ENCODE measurements at places on chromosomes 4 and X.

GRCh38 chr4:145531859-145532258 lies 50.2 kb downstream of the SMAD1 start:
- no peak for DNase-seq

DNA sequence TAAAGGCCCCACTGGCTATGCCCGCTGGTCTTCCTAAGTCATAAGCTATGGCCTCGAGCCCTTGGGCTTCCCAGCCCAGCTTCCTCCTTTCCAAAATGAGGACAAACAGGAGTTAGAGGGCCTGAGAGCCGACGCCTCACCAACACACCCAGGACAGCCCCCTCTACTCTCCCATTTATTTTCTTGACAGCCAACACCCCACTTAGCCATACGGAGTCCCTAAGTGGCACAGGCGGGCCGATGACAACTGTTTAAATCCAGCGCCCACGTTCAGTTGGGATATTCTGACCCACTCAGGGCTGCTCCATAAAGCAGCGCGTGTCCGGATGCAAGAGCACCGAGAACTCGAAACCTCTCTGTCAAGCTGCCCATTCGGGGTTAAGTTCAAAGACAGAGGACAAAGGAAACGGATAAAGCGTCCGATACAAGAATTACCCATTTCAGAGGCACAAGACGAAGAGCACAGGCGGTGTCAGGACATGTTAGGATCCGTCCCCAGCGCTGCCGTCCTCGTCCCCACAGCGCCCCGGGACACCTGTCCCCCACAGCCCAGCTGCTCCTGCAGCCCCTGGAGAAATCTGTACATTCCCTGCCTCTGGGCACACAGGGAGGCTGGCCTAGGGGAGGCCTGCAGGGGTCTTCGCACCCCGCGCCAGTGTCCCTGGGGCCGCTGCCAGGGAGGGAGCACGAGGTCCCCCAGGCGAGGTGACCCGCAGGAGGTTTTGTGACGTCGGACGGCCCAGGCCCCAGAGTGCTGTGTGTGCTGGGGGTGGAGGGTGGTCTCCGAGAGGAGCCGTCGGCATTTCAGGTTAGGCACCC lies 1.2 kb downstream of the PRKX start:
- DNase-seq = peak; percentile 40

DNA sequence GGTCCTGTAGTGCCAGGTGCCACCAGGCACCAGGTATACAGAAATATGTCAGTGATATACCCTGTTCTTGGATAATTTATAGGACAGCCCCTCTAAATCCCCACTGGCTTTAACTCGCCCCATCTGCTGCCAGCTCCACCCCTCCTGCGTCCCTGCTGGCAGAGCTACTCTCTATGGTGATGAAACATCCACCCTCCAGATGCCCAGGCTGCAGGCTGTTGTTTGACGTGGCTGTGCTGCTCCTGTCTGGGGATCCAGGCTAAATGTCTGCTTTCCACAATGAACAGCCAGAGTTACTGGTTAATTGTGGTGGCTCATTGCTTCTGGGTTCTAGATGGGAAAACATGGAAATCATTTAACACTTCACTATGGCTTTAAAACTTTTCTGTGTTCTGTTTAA lies 12.9 kb downstream of the NHSL2 start:
- DNase-seq = peak; percentile 23

- no peak for DNase-seq
Observed at GRCh38 chrX:97401586-97402136, 518.0 kb downstream of the RPA4 start.

GRCh38 chr4:148376151-148376550 lies 66.1 kb downstream of the NR3C2 start:
- peak; percentile 18 for DNase-seq

DNA sequence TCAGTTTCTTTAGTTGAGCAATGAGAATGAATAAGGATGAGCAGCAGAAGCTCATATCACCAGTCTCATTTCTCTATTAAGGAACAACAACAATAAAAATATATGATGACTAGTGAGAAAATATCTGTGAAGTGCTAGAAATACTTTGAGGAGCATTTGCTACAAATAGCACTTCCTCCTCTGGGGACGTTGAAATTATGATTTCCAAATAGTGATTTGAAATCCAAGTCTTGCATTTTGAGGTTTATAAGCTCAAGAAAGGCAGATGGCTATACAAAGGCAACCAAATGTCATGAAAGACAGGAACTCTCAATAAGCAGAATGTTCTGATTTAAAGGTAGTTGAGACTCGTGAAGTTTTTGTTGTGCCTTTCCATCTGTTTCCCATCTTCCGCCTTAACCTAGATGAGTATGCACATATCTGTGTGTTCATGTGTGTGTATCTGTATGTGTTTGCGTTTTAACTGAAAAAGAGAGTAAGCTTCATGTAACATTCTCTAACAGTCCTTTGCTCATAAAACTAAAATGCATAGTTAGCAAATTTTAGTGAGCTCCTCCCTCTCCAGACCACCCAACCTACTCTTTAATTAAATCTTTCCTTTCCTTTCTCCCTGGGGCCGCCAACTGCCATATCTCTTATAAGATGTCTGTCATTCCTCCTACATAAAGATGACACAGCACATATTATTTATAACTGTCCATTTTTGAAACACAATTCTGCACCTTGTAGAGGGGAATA lies 222.6 kb upstream of the RASGEF1B start:
- DNase-seq = no peak

DNA sequence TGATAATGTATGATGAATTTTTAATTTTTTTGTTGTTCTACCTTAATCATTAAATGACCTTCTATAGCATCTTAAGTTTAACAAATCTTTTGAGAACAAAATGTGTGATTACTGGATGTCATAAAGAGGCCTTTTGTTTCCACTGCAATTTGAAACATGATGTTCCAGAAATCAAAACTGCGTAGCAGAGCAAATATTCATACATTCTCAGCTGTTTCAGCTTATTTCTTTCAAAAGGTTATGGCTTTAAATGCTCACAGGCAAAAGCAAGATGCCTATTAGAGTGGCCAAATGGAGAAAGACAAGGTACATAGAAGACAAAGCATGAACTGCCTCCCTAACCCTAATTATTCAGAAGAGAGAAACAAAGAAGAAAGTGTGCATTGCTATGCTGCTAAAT lies 233.0 kb upstream of the SLC7A11 start:
- peak; percentile 35 for DNase-seq

GRCh38 chrX:130184168-130184567 lies 12.4 kb downstream of the RAB33A start:
- no peak for DNase-seq

DNA sequence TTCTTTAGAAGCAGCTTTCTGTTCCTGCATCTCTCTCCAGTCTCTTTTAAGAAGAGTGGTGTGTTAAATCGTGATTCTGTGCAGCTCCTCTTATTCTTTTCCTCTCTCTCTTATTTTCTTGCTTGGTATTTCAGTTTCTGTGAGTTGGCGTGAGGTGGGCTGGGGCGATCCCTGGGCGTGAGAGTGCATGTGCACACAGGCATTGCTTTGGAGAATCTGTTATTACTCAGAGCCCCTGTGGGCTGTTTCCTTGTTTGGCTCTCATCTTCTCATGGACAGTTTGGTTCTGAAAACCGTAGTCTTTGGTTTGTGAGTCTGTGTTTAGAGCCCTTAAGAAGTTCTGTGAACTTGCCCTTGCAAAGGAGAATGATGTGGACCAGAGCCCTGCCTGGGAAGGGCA lies 97.2 kb upstream of the CLNK start:
- DNase-seq = no peak

- DNase-seq = no peak
Observed at GRCh38 chrX:5724123-5724522, 504.5 kb downstream of the NLGN4X start.

DNA sequence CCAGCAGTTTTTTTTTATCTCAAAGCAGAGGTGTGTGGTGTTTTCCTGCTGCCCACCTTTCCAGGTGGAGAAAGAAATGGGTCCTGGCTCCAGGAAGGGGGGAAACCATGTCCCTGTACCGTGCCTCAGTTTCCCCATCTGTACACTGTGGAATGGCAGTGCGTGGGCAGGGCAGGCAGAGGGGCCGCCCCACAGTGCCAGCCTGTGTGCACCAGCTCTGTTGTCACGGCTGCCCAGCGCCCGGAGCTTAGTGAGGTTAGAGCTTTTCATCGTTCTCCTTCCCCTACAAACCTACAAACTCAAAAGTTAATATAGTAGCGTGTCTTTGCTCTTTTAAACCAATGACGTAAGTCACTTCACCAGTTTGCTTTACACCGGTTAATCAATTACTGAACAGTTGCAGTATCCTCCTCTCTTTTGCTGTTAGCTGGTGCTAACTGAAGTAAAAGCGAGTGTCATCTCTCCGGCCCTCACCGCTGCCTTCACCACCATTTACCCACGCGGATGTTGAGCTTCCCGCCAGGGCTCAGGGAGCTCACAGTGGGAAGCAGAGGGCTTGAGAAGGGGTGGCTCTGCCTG lies 114.8 kb upstream of the ADRA2C start:
- DNase-seq = no peak

GRCh38 chrX:20378233-20378920 lies 111.7 kb upstream of the RPS6KA3 start:
- no peak for DNase-seq

DNA sequence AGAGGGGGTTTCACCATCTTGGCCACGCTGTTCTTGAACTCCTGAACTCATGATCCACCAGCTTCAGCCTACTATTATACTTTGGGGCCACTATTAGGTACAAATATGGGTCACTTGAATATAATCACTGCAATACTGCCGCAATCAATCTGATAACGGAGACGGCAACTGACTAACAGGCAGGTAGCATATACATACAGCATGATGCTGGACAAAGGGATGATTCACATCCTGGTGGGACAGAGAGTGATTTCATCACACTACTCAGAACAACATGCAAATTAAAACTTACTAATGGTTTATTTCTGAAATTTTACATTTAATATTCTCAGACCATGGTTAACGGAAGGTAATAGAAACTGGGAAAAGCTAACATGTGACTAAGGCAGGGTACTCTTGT lies 10.9 kb downstream of the LRBA start:
- DNase-seq = peak; percentile 6

GRCh38 chrX:42715701-42716262 lies 62.2 kb downstream of the PPP1R2C start:
- DNase-seq = no peak

DNA sequence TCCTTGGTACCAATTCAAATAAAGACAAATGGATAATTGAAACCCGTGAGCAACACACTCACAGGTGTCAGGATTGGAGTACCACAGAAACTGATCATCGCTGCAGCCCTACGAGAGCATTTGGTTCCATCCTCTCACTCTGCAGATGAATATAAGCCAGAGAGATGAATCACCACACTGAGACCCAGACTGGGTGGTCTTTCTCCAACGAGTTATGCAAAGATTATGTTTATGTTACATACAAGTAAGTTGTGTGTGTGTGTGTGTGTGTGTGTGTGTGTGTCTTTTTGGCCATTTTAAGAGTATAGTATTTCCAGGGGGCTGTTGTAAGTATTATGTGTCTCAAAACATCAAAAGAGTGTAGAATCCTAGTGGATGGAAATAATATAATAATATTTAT lies 329.5 kb upstream of the ZFP42 start:
- DNase-seq = no peak

GRCh38 chr4:3810111-3810680 lies 44.0 kb downstream of the ADRA2C start:
- DNase-seq = no peak

- no peak for DNase-seq
Observed at GRCh38 chrX:100447655-100448397, 37.8 kb upstream of the PCDH19 start.

DNA sequence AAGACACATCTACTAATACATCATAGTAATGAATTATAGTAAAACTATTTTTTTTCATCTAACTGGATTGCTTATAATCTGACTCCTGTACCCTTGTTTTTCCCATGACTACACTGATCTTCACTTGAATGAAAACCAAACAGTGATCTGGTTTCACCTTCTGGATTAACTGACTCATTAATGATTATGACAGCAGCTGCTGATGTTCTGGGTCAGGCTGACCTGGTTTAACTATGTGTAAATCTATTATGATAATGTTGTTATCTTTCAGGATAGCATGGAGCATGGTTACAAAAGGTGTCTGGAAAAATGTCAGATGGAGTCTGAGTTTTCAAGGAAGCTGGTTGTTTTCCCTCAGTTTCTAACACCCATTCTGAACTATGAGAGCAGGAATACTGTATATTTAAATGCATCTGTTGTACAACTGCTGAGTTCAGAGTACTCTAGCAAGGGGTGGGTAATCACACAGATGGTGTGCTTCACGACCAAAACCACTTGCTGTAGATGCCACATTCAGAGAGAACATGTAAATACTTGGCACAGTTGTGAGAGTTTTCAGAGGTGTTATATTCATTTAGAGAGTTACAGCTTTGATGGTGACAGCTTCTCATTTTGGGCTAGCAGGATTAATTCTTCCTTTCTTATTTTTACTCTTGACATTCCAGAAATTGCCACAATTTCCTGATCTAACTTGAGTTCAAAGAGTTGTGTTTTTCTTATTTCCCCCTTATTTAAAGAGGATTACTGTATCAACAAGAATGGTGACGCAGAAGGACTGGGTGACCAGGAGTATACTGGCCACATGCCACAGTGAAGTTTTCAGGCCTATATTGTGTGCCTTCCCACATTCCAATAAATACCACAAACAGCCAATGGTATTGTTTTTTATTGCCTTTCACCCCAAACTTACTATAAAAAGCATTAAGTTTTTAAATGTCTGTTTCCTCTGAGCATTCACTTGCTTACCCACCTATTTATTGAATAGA lies 249.7 kb upstream of the TET2 start:
- DNase-seq = no peak

DNA sequence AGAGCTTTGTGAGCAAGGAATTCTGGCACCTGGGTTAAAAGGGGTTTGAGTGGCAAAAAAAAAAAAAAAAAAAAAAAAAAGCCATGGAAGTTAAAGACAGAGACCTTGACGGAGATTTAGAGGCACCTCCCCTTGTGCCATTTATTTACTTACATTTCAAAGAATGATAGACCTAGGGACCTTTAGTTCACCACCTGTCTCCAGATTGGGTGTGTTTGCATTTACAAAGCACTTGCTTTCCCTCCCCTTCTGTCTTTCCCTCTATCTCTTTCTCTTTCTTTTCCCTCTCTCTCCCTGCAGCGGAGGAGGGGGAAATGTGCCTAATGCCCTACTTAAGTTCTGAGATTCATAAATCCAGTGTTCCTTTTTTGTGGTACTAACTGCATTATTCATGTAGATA lies 116.0 kb downstream of the IQCM start:
- DNase-seq = no peak

GRCh38 chr4:166230841-166231240 lies 357.8 kb downstream of the TLL1 start:
- DNase-seq = no peak

GRCh38 chr4:107824350-107825071 lies at the start of gene SGMS2:
Gene SGMS2 (plus strand): TSS chr4:107824932. CDS start chr4:107895554, 70,622 bp downstream.
- DNase-seq = peak; percentile 91

GRCh38 chr4:5366421-5366820 lies 315.1 kb downstream of the STK32B start:
- DNase-seq = no peak

DNA sequence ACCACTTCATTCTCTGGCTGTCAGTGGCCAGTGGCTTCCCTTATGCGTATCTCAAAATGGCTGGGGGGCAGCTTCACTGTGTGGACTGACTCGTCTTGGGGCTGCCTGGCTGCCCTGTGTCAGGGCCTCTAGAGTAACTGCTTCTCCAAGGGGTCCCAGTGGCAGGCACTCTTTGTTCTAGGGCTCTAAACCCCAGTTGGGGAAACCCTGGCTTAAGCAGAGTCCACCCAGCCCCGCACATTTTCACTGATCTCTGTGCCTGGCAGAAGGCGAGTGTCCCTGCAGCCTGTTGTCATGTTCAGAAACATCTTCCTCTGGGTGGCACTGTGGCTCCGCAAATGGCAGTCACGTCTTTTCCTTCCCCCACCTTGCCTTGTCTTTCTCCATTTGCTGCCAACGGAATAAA lies 59.7 kb downstream of the NBDY start:
- peak; percentile 49 for DNase-seq

All from fibroblast of gingiva (primary cell).